Fibroblast of skin of abdomen (primary cell): ENCODE measurements at places on chromosomes 3 and 15.

- DNase-seq, result peak; percentile 48
Measured at GRCh38 chr15:31799715-31800321, 230.5 kb upstream of the CHRNA7 start.

DNA sequence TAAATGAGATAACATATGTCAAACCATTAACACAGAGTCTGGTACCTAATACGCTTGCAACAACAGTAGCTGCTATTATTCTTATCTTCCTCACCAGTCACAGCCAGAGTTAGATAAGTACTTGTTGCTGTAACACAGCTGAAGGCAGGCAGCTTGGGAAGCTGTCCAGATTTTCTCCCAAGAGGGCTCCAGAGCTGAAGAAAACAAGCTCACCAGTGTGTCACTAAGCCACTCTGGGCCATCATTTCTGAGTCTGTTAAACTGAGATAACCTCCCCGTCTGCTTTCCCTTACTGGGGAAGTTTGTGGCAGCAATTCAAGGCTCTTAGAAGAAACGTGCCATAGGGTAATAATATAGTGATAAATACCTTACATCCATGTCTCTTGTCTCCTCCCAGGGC, 226.3 kb downstream of the TAFA4 start:
- no peak for DNase-seq

DNA sequence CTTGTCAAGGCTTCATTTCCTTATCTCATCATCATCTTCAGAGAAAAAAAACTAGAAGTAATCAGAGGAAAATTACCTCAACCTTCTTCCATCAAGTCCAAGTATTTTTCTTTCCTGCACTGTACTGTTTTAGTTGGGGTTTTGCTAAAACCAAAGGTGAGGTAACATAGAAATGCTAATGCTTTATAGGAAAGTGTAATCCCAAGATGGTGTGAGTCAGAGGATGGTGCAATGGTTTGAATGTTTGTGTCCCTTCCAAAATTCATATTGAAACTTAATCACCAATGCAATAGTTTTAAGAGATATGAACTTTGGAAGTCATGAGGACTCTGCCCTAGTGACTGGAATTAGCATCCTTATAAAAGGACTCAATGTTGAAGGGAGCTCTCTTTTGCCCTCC, 79.5 kb downstream of the KBTBD8 start:
- peak; percentile 54 for DNase-seq

DNA sequence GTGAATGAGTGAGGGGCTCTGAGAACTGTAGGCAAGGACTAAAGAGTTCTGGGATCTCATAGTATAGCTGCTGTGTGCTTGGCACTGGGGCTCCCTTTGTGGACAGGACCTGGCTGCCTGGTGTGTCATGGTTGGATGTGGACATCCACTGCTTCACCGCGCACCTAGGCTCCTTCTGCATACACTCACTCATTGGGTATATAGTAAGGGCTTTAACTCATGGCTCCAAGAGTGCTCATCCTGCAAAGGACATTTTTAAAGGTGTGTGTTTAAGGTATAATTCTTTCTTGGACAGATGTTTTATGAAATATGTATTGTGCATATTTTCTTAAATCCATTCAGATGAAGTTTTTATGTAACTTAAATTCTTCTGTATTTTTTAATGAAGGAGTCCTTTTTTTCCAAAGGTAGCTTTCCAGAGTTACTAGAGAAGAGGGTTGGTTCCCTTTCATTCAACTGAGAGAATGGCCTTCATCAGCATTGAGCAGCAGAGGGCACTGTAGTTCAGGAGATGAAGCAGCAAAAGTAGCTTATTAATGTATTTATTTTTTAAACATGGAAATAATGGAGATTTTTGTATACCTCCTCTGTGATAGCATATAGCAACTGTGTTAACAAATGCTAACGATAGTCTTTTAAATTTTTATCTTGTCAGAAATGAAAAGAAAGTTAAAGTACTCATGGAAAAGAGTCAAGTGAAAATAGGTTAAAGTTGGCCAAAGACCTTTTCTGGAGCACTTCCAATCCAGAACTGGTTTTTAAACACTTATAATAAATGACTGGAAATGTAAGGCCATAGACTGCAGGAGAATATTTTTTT, 25.2 kb downstream of the OXNAD1 start:
- DNase-seq, result peak; percentile 54

GRCh38 chr3:154050216-154050615, 71.0 kb upstream of the ARHGEF26 start:
- peak; percentile 6 for DNase-seq

GRCh38 chr3:59456852-59457485, 407.1 kb upstream of the CFAP20DC start:
- no peak for DNase-seq

DNA sequence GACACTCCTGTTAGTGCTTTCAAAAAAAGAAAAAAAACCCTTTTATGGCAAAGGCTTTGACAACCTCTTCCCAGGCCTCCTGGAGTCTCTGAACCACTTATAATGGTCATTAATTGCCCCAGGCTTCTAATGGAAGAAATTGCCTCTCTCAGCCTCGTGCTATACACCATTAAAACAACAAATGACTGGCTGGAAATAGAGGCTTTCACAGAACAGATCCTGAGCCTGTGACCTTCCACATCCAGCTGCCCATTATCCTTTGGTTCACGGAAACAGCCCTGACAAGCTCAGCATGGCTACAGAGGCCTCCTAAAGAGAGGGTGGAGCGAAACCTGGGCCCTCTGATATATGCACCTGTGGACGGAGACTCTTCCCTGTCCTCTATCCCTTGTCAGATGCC, 26.8 kb upstream of the MKRN3 start:
- DNase-seq, result no peak
